Forelimb muscle (tissue), 1 donor: ENCODE measurements at places on chromosomes 7 and 10. TPM values are rescaled to one million over a fixed set of nuclear protein-coding genes. Genes with fewer than 3 reads are reported as not detected.

DNA sequence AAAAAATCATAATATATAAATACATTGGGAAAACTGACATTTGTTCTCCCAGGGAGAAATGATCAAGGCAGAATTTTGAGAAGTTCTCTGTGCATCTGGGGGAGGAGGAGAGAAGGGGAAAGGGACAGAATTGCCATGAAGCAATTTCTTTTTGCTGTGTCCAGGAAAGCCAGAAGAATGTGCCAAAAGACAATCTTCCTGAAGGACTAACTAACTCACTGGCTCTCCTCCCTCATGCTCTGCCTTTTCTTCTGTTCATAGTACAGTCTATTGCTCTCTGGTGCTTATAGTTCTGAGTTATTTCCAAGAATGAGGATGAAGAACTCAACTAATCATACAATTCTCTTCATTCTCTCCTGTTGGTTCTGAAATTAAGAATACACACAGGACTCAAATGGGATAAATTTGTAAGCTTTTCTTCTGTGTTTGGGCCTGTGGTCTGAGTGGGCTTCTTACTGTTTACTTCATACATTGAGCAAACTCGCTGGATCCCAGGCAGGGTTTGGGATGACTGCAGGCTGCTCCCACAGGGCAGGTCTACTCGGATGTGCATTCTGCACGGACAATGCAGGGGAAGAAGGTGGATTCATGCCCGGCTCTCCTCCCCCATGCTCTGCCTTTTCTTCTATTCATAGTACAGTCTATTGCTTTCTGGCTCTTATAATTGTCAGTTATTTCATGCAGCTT is 22.2 kb upstream of the FAM171A1 start:
- DNase-seq = peak; percentile 63

GRCh38 chr7:99786726-99787335 is 2.8 kb upstream of the CYP3A4 start:
- no peak for DNase-seq

DNA sequence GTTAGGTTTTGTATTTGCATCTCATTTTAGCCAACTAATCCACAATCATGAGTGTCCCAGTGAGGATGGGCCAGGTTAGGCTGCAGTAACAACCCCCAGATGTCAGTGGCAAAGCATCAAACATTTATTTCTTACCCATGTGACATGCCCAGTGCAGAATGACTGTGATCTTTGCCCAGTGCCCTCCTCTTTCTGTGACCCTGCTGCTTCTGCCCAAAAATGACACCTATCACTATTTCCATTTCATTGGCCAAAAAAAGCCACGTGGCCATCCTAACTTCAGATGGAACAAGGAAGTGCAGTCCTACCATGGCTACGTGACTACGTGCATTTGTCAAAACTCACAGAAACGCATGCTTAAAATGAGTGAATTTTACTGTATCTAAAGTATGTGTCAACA is 109.2 kb upstream of the PRR15 start:
- DNase-seq = no peak

- no peak for DNase-seq
These were observed 80.9 kb downstream of the LRMDA start for GRCh38 chr10:75512203-75512933.

DNA sequence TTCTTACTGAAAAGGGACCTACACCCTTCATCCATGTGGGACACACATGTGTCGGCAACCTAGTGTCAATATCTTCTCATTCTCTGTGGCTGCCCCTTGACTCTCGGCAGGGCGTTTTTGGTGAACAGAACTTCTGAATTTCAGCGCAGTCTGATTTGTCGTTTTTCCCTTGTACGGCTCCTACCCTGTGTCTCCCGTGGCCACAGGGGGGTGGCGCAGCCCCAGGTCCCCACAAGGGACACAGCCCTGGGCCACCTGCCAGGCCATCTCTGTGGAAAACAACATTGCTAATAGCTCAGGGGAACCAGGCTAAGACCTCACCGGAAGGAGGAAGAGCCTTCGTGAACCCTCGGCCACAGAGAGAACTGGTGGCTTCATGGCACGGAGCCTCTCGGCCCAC is 53.1 kb upstream of the NKX6-2 start:
- no peak for DNase-seq

- no peak for DNase-seq
These were observed 34.5 kb downstream of the FRMD4A start for GRCh38 chr10:14296065-14296709.

DNA sequence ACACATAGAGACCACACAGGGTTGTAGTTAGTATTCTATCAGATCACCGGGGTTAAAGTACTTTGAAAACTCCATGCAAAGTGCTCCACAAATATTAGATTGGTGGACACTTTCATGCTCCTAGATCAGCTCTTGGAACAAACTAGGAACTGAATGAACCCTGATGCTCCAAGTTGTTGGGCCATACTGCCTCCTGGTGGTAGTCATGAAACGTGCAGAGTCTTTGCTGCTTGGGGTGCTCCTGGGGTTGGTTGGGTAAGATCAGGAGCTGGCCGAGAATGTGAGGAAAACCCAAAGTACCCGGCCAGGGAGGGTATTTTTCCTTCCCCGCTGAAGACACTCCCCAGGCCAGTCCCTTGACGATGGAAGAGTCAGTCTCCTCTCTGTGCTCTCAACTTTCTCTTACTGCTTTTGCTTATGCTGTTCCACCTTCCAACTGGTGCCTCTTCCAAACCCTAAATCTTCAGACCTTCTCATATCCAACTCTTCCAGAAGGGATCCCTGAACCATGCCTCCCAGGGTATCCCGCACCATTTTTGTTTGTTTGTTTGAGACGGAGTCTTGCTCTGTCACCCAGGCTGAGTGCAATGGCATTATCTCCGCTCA is 918 bp upstream of the RPEL1 start:
- peak; percentile 43 for DNase-seq

GRCh38 chr10:561721-562120 is 127.7 kb downstream of the DIP2C start:
- no peak for DNase-seq

DNA sequence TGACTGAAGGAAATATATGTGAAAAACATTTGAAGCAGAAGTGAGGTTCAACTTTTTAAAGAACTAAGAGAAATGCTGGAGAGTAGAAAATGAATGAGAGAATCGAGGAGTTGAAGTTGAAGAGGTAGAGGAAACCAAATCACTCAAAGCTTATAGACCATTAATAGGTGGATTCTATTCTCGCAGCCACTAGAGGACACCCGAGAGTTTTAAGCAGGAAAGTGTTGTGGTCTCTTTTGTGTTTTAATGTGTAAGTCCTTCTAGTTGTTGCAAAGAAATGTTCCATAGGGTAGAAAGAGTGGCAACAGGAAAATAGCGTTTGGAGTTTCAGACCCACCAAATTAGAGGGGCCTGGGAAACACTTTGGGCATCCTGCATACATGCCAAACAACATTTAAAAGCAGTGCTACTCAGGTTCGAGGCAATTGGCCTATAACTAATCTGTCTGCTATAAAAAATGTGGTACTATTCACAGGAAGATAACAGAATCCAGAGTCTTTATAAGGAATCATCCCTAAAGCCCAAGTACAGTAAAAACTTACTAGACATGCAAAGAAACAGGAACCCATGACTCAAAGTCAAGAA is 75.3 kb upstream of the TAS2R16 start:
- DNase-seq = no peak

GRCh38 chr10:11345224-11346054 is 266.0 kb downstream of the USP6NL start:
- DNase-seq = no peak

- DNase-seq = no peak
These were observed 511.6 kb downstream of the CALN1 start for GRCh38 chr7:71900556-71900955.

DNA sequence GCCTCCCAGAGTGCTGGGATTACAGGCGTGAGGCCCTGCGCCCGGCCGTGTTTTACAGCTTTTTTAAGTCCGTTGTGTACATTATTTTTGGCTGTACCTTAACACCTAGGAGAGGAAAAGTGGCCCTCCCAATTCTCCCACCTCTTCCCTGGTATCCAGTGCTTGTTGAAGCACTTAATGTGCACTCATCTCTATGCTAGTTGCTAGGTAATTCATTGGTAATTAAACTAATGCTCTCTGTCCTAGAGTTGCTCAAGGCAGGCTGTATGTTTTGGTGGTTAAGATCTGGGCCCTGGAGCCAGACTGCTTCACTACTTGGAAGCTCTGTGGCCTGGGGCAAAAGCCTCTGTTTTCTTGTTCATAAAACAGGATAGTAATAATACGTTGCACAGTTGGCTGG is 19.6 kb downstream of the AVPI1 start:
- DNase-seq = no peak

- DNase-seq = no peak
These were observed 136.9 kb upstream of the CDK6 start for GRCh38 chr7:92973293-92973731.

DNA sequence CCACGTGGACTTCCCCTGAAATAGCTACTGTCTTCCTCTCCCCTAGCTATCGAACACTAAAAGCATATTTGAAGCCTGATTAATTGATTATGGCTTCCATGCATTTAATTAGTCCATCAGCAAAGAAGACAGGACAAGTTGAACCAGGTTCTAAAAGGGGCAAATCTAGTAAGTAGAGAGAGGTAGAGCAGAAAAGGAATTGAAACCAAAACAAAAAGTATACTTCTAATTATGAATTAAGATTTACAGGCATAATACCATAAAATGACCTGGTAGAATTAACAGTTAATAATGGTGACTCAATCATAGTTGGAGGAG is 393 bp upstream of the DNAJC1 start:
- DNase-seq = no peak

DNA sequence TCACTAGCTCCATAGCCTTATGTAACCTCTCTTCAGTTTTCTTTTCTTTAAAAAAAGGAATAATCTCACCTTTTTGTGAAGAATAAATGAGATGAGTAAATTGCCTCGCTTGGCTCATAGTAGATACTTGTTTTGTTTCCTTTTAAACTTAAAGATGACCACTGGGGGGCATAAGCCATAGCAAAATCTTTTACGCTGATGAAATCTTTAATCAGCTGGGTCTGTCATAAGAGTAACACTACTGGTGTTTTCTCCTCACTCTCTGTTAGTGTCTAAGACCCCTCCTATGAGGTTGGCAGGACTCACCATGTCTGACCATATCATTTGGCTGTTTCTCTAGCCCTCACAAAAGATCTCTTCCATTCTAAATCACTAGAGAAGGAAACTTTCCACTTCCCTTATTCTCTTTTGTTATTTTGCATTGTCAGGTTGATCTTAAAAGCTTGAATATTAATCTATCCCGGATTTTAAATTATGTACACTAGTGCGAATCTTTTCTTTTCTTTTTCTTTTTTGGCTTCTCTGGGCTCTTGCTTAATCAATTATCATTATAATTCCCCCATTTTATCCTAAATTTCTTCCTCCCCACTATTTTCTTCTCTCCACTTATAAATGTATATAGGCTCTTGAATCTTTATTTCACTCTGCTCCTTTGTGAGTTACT is 12.5 kb downstream of the STAG3 start:
- no peak for DNase-seq

- DNase-seq = no peak
These were observed 1.6 kb downstream of the ZRANB1 start for GRCh38 chr10:124943301-124944092.

DNA sequence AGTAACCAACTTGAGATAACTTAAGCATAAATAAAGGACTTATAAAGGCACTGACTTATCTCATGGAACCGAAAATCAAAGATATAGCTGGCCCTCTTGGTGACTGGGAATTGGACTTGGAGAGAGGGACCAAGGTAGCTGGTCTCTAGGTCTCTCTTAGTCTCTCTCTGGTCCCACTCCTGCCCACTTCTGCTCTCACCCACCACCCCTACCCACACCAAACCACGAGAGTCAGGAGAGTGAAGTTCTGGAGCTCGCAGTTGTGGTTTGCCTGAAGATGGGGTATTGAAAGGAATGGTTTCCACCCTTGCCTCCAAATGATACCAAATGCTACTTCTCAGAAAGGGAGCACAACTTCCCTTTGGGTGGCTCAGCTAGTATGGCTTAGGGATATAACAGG is 216.3 kb downstream of the LRMDA start:
- DNase-seq = no peak

GRCh38 chr7:99835189-99835588 is 7.4 kb downstream of the CYP3A43 start:
- no peak for DNase-seq

- no peak for DNase-seq
These were observed at the start of gene CCDC3 for GRCh38 chr10:13001041-13001886. CCDC3 (minus strand) TSS chr10:13001713; CDS start chr10:13001570, 143 bp downstream.

SDK1 gene
- polyA plus RNA-seq = 3.4 TPM

ODAD2 gene
- 0.62 TPM for polyA plus RNA-seq

GNGT1 gene
- not detected for polyA plus RNA-seq

DRGX gene
- not detected for polyA plus RNA-seq

OR13A1 gene
- polyA plus RNA-seq = not detected

SYCE1 gene
- 0.59 TPM for polyA plus RNA-seq

PNPLA8 gene
- 24.8 TPM for polyA plus RNA-seq

TMEM176B gene
- 14.4 TPM for polyA plus RNA-seq

TCTN3 gene
- polyA plus RNA-seq = 23.5 TPM

ENTPD1 gene
- polyA plus RNA-seq = 12.3 TPM

SPAM1 gene
- polyA plus RNA-seq = not detected

PPP1R17 gene
- not detected for polyA plus RNA-seq

CARD11 gene
- polyA plus RNA-seq = 0.67 TPM
